ENCODE measurements at places on chromosomes 3 and 15.

DNA sequence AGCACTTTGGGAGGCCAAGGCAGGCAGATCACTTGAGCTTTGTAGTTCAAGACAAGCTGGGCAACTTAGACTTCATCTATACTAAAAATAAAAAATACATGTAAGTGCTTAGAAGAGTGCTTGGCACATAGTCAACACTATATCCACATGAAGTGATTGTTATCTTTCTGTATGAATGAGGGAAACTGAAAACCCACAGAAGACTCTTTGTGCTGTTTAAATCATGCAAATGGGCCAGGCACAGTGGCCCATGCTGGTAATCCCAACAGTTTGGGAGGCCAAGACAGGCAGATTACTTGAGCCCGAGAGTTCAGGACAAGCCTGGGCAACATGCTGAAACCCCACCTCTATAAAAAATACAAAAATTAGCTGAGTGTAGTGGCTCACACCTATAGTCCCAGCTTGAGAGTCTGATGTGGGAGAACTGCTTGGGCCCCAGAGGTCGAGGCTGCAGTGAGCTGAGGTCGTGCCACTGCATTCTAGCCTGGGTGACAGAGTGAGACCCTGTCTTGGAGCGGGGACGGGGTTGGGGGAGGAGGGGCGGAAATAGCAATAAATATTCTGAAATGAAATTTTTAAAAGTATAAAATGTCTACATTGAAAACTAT is 129.7 kb downstream of the NR2E3 start:
- no peak for DNase-seq

- DNase-seq: no peak
Observed at GRCh38 chr15:77582763-77583162, 49.9 kb downstream of the LINGO1 start.

- DNase-seq: no peak
Observed at GRCh38 chr15:47720555-47720954, 3.2 kb downstream of the SEMA6D start.

DNA sequence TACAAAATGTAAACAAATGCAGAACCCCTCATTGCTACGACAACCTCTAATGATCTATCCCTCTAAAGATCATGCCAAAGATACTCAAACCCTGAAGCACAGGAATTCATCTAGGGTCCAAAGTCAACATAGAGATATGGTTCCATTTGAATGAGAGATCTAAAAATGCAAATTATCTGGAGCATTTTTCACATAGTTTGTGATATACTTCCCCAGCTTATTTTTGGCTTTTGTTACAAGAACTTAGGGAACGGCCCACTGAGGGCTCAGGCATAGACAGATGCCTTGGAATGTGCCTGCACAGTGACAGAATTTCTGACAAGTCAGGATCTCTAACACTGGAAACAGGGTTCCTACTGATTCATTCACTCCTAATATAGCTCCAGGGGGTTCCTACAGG is 258.9 kb upstream of the THBS1 start:
- DNase-seq: no peak
